ENCODE measurements at places on chromosomes 5 and 9.
A peak's percentile ranks its signal among the peaks of the same experiment; 100 is the strongest.

GRCh38 chr5:96660971-96661854 lies 963 bp upstream of the CAST start:
- DNase-seq: no peak

GRCh38 chr9:94624629-94625028 lies 14.7 kb downstream of the FBP1 start:
- DNase-seq: no peak

- no peak for DNase-seq
Observed at GRCh38 chr9:136560586-136560985, 14.7 kb upstream of the NOTCH1 start.

GRCh38 chr5:136033848-136034247 lies 5.1 kb downstream of the TGFBI start:
- no peak for DNase-seq

DNA sequence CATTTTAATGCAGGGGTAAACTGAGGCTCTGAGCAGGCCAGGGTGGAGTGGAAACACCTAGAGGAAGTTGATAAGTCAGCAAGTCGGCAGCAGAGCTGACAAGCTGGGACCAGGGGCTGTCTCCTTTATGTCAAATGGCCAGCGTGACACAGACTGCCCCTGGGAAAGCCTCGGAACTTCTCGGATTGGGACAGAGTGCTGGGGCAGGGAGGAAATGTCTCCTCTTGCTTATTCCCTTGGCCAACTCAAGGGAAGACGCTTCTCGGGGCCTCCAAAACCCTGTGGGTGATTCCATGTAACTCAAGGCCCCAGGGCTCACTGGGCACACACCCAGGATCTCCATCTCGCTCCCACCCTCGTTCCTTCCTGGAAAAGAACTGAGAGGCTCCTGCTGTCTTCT lies 25.4 kb upstream of the ANXA6 start:
- no peak for DNase-seq

- peak; percentile 95 for DNase-seq
Observed at GRCh38 chr9:120434532-120434931, 145.4 kb downstream of the CDK5RAP2 start.

DNA sequence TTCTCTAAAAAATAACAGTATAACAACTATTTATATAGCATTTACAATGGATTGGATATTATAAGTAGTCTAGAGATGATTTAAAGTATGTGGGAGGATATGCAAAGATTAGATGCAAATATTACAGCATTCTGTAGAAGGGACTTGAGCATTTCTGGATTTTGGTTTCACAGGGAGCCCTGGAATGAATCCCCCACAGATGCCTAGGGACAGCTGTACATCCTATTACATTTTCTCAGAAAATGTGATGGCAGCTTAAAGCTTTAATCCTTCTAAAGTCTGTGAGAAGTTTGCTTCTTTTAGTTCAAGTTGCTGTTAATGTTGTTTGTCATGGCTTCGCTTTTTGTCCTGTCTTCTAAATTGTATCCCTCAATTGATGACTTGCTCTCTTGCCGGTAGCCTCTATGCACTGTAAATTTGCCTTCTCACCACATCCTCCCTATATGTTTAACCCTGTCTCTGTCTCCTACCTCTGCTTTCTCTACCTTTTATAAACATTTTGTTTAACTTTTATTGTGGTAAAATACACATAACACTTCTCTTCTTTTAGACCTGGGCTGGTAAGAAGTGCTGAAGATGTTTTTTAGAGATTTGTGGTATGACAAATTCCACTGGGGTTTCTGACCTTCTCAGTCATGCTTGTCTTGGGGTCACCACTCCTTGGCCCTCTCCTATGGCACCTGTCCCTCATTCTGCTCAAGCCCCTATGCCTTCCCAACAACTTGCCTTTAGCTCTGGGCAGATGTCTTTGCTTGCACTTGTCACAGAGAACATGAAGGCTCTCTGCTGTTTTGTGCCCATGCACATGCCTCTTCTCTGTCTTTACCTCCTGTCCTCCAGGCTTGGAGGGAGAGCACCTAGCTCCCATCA lies 37.9 kb downstream of the LNPEP start:
- no peak for DNase-seq

All from lung (tissue), 17 donors.